Muscle of arm (tissue), 14 donors: ENCODE measurements at places on chromosomes 12 and 14. TPM values are rescaled to one million over a fixed set of nuclear protein-coding genes. Genes with fewer than 3 reads are reported as not detected.

BORCS5 gene
- 6.1 TPM for polyA plus RNA-seq

KRT74 gene
- polyA plus RNA-seq = not detected

DNA sequence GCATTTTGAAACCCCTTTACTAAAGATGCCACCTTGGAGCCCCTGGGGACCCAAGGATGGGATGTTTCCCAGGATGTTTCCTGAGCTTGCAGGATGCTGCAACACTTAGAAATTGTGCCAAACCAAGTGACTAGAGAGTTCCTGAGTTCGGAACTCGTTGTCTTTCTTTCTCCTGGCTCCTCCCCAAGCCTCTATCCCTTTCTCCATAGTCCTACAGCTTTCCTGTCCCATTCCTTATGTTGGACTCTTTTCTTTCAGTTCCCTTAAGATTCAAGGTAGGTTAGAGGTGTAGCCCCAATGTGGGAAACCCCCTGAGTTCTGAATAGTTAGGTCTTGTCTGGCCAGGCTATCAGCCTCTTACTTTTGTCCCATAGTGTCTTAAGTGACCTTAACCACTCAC lies 1.4 kb upstream of the KIF5A start:
- DNase-seq = no peak

DNA sequence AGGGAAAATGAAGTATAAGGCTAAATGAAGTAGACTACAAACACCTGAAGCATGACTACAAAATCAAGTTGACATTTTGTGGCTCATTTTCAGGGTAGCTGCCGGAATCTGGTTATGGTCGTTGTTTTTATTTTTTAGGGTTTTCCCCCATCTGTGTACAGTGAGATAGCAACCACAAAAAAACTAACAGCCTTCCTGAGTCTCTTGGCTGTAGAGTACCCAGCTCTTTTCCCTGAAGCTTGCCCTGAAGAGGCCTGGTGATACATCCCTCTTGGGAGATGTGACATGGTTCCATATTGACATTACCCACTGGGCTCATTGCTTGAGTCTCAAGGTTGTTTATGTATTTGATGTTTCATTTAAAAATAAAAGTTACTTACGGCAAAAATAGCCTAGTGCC lies 424.0 kb downstream of the ZFP36L1 start:
- no peak for DNase-seq

- DNase-seq = no peak
These were observed 164.6 kb downstream of the MSRB3 start for GRCh38 chr12:65443038-65443437.
